ENCODE measurements at places on chromosomes 3 and 15. TPM values are rescaled to one million over a fixed set of nuclear protein-coding genes. Genes with fewer than 3 reads are reported as not detected.

- DNase-seq: peak; percentile 64
- no peaks in the 10 kb centered on the region for H3K36me3 ChIP-seq
- no peak overlapping the region for H3K27ac ChIP-seq
- H3K4me3 ChIP-seq: no peak overlapping the region
- peaks cover 5% of the 10 kb centered on the region for H3K27me3 ChIP-seq
- H3K4me1 ChIP-seq: peaks cover 19% of the 10 kb centered on the region
Observed at GRCh38 chr3:186849374-186849975, 7.0 kb downstream of the ADIPOQ start.

GRCh38 chr15:41949401-41950126 is 22.8 kb downstream of the EHD4 start:
- H3K36me3 ChIP-seq: peaks cover 5% of the 10 kb centered on the region
- DNase-seq: no peak
- no peaks in the 10 kb centered on the region for H3K27me3 ChIP-seq
- no peak overlapping the region for H3K4me3 ChIP-seq

- H3K4me3 ChIP-seq: no peak overlapping the region
- H3K27me3 ChIP-seq: peaks cover 26% of the 10 kb centered on the region
- no peak for DNase-seq
- H3K36me3 ChIP-seq: peaks cover 40% of the 10 kb centered on the region
- H3K27ac ChIP-seq: no peak overlapping the region
Observed at GRCh38 chr15:66919421-66919820, 146.0 kb upstream of the SMAD3 start.

- H3K36me3 ChIP-seq: no peaks in the 10 kb centered on the region
- H3K4me1 ChIP-seq: no peaks in the 10 kb centered on the region
- H3K27ac ChIP-seq: no peak overlapping the region
- no peak for DNase-seq
Observed at GRCh38 chr3:152557302-152557999, 277.5 kb upstream of the P2RY1 start.

DNA sequence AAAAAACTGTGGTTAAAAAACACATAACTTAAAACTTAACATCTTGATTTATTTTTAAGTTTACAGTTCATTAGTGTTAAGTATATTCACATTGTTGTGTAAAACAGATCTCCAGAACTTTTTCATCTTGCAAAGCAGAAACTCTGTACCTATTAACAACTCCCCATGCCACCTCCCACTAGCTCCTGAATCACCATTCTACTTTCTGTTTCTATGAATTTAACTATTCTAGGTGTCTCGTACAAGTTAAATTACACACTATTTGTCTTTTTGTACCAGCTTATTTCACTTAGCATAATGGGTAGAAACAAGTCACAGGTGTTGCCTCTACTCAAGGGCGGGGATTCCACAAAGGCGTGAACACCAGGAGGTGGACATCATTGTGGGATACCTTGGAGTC is 43.2 kb downstream of the CRTC3 start:
- peaks cover 10% of the 10 kb centered on the region for H3K36me3 ChIP-seq
- H3K27me3 ChIP-seq: no peaks in the 10 kb centered on the region
- peaks cover 58% of the 10 kb centered on the region for H3K4me1 ChIP-seq
- H3K27ac ChIP-seq: peak overlapping the region; percentile 18
- no peak overlapping the region for H3K4me3 ChIP-seq

GRCh38 chr3:195760345-195761122 is 39.8 kb downstream of the MUC20 start:
- no peak overlapping the region for H3K27ac ChIP-seq
- peak overlapping the region; percentile 12 for H3K4me3 ChIP-seq
- H3K36me3 ChIP-seq: peaks cover 10% of the 10 kb centered on the region
- peaks cover 4% of the 10 kb centered on the region for H3K4me1 ChIP-seq
- H3K27me3 ChIP-seq: peaks cover 35% of the 10 kb centered on the region

Gene SMCO1
- not detected for polyA plus RNA-seq

Gene ERICH6
- polyA plus RNA-seq: not detected

Measured in naive B cell (primary cell).